Astrocyte of the hippocampus (primary cell): ENCODE measurements at places on chromosomes 6 and 20.

DNA sequence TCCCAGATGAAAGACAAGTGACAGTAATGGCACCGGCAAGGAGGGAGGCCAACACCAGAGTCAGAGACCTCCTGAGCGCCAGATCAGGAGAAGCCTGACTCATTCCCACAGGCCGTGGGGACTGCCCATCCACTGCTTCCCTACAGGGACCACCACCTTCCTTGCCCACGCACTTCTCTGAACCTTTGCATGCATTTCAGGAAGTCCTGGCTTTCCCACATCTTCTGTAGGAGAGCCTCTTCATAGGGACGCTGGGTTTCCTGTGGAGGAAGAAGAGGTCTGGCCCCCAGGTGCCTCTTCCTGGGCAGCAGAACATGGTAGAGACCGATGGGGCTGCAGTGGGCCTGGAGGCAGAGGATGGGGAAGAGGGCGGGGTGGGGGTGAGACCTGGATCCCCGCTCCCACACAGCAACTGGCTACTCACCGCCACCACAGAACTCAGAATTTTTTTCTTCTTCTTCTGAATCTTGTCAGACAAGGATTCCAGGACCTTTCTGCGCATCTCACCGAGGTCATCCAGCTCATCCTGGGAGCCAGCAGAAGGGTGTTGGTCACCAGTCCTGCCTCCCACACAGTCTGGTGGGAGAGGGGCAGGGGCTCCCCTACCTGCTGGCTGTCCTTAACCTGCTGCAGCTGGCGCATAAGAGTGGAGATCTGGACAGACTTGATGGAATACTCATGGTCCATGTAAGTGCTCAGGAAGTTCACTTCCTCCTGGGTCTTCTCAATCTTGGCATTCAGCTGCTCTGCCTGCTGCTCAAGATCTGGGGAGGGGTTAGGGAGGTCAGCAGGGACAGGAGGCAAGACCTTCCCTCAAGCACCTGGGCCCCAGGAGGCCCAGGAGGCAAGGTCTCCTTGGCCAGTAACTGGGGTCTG lies 13.7 kb downstream of the C20orf96 start:
- no peak for DNase-seq

GRCh38 chr6:38153798-38154345 lies 334.3 kb downstream of the ZFAND3 start:
- no peak for DNase-seq

DNA sequence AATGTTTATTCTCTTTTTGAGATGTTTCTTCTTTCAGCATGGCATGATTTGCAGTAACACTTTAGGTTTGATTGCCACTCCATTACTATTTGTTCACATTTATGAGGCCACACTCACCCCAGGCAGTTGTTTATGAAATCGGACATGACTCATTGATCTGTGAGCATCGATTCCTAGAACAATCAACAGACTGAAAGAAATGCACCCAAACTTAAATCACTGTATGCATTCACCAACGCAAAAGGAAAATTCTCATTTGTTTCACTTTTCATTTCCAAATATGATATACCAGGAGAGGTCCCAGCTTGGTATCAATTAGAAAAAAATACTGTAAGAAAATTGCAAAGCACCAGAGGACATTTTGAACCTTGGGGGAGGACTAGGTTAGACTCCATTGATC lies 5.4 kb upstream of the GJA10 start:
- no peak for DNase-seq

DNA sequence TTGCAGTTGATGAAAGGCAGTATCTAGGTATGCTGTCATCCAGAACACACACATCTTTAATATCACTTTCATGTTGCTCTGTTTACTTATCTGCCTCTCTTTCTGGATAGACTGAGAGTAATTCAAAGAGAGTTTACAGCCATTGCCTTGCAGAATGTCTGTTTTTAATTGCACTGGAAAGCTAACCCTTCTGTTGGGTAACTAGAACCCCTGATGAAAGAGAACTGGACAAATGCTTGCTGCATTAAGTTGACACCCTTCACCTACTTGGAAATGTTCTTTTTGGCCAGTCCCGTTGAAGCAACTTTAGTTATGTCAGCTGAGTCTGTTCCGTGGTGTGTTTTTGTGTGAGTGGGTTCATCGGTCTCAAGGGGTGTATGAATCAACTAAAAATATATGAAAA lies 383.8 kb upstream of the CITED2 start:
- no peak for DNase-seq

- DNase-seq, result no peak
Measured at GRCh38 chr20:35040646-35041045, 52.0 kb downstream of the TRPC4AP start.

- DNase-seq, result no peak
Measured at GRCh38 chr20:8635837-8636236, 433.1 kb upstream of the PLCB4 start.

GRCh38 chr6:25889877-25890853 lies 16.1 kb upstream of the SLC17A3 start:
- peak; percentile 57 for DNase-seq

- DNase-seq, result no peak
Measured at GRCh38 chr20:17467120-17467655, 64.0 kb downstream of the BFSP1 start.
